NCI-H524 treated with DMSO at 0.1 percent for 48 hours (cell line): ENCODE measurements at places on chromosomes 7 and 10.

DNA sequence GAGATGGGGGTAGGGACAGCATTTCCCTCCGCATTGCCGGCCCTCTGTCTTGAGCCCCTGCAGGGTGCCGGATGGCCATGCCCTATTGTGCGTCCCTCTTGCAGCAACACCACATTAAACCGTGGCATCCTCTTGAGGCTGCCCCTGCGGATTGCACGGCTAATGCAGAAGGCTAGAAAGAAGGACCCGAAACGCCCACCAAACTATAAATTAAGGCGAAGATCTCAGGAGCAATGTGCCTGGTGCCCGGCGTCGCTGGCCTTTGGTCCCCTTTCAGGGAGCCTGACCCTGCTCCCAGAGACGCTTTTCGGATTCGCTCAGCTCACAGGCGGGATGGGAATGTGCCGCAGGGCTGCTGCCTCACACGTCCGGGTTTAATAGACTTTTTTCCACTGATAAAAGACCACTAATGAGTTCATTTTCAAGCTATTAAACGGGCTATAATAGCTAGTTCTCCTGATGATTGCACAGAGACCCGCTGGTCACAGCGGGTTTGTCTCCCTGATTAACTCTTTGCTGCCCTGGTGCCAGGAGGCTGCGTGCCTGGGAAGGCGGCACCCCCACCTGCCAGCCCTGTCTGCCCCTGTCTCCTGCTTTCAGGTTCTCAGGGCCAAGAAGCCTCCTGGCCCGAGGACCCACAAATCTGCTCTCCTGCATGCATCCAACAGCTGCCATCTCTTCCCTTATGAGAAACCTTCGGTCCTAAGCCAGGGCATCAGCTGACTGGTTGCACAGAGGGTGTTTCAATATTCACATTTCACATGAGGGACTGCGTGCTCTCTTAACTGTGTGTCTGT lies 128.3 kb downstream of the ADARB2 start:
- no peak for DNase-seq

GRCh38 chr10:70880077-70880534 lies 8.3 kb downstream of the PCBD1 start:
- DNase-seq = no peak

GRCh38 chr10:80322711-80323110 lies 33.3 kb upstream of the MAT1A start:
- no peak for DNase-seq

DNA sequence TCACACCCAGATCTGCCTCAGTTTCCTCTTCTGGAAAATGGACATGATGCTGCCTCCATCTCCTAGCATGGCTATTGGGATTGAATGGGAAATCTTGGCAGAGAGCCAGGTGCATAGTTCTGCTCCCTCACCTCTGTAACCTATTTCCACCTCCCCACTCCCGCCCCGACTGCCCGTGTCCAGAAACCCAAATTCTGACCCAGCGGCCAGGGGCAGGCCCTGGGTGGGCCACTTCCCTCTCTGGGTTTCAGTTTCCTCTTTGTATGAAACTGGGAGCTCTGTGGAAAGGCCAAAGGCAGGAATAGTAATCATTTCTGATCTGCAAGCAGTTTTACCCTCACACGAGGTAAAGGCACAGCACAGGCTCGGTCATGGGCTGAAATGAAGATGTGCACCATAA lies 74.1 kb upstream of the DUSP5 start:
- DNase-seq = no peak

- DNase-seq = no peak
Observed at GRCh38 chr7:74527842-74528241, 74.1 kb downstream of the GTF2IRD1 start.

GRCh38 chr10:27258838-27259812 lies 18.5 kb upstream of the ACBD5 start:
- no peak for DNase-seq

GRCh38 chr10:35608328-35608672 lies 3.2 kb downstream of the GJD4 start:
- no peak for DNase-seq

DNA sequence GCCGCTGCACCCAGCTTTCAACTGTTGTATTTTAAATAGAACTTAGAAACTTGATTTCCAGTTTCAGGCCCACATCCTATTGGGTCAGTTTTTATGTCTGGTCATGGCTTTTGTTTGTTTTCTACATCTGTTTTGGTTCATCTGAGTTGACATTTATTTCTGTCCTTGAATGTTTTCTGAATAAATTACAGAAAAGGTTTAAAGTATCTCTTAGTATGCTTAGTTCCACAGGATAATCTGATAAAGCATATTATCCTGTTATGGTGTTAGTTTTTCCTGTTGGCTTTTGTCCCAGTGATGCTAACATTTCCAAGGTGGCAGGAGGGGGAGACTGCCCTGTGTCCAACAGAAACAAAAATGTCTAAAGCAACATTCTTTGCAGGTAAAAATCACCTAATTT lies 733.2 kb downstream of the INHBA start:
- DNase-seq = no peak

- no peak for DNase-seq
Observed at GRCh38 chr10:47136866-47137265, 163.1 kb upstream of the GDF10 start.

GRCh38 chr7:29611941-29612544 lies 48.4 kb downstream of the PRR15 start:
- DNase-seq = no peak

DNA sequence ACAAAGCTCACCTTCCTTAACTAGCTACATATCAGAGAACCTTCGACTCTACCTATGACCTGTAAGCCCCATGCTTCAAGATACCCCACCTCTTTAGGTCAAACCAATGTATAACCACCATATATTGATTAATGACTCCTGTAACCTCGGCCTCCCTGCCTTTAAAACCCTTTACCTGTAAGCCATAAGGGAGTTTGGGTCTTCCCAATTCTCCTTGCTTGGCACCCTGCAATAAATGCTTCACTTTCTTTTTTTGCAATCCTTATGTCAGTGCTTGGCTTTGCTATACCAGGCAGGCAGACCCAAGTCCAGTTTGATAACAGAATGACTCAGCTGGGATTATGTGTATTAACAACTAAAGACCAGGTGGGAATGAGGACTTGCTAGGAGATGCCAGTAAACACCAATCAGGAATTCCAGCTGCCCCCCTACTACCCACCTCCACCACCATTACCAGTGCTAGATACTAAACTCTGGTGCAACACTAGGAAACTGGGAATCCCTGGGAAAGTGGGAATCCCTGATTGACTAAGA lies 22.0 kb upstream of the SLC35G1 start:
- no peak for DNase-seq
